Activated naive CD4-positive, alpha-beta T cell (primary cell): ENCODE measurements at places on chromosomes 5 and 9.

GRCh38 chr5:119161430-119161829, 90.5 kb downstream of the DMXL1 start:
- DNase-seq = no peak

DNA sequence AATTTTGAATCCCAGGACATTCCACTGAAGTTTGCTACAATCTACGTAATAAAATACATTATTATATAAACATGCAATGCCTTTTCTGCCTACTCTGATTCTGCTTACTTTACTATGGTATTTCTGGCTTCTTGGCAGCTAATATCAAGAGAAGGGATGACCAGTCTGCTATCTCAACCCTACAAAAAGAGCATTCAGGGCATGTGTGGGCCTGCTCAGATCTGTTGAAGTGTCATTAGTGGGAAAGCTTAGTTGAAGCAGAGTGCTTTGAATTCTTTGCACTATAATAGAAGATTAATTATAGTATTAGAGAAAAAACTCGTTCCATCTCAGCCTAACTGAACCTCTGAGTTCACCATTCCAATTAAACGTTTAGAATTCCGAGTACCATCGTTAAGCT, 339.5 kb upstream of the ISL1 start:
- DNase-seq = no peak

DNA sequence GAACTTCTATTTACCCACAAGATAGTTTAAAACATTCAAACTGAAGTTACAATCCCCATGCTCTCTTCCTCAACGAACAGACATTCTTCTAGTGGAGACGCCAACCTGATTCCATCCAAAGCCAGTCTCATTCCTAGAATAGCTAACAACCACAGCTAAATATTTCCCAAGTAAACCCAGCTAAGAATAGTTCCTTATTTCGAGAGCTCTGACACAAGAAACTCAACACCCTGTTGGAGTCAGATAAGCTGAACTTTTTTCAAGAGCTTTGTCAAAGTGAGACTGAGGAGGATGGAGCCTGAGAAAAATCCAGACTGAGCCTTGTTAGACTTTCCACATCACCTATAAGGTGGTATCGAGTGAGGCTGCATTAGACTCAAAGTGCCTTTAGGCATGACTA, 56.7 kb upstream of the RPS23 start:
- no peak for DNase-seq

DNA sequence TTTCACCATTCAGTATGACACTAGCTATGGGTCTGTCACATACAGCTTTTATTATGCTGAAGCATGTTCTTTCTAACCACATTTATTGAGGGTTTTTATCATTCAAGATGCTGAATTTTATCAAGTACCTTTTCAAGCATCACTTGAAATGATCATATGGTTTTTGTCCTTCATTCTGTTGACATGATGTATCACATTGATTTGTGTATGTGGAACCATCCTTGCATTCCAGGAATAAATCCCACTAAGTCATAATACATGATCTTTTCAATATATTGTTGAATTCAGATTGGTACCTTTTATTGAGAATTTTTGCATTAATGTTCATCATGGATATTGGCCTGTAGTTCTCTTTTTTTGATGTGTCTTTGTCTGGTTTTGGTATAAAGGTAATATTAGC, 317.4 kb downstream of the NNT start:
- no peak for DNase-seq

DNA sequence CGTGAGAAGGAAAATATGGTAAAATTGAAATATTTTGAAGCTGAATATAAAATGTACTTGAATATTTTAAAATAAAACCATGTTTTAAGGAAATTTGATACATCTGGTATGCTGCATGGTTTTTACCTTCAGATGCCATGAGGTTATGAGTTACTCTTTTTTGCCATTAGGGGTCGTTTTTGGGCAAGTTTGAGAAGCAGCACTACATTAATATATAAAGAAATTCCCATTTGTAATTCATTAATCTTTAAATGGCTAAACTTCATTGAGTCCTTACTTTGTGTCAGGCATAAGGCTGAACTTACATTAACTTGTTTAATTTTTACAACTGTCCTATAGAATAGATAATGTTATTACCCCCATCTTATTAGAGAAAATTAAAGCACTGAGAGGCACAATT, 152.3 kb downstream of the KDM4C start:
- DNase-seq = no peak

DNA sequence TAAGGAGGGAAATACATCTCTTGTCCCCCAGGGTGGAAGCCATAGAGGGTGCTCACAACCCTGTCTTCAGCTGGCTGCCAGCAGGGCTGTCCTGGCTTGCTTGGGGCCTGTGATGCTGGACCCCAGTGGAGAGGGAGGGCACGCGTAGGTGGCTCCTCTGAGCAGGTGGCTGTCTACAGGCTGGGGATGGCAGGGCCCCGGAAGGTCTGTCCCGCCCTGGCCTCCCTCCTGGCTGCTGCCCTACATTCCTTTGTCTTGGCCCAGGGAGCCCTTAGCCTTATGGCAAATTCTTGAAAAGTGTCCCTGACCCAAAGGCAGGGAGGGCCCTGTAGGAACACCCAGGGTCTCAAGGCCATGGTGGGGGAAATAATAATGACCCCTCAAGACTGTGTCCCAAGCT, 224.4 kb downstream of the HSPA4 start:
- DNase-seq = no peak

DNA sequence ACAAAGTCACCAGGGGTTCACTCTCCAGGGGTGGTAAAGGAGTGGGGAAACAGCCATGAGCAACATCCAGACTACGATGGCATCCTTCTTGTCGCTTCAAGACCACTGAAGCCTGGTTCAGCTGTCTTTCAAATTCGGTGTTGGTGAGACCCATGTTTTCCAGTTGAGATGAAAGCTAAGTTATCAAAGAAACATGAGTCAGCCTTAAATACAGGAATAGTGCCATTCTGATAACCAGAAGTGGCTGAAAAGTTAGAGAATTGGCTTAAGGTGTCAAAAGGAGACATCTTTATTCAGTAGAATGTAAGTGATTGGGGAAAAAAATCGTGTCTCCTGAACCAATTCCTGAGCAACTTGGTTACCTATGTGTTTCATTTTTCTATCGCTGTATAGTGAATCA, 7.0 kb upstream of the CARD19 start:
- no peak for DNase-seq

DNA sequence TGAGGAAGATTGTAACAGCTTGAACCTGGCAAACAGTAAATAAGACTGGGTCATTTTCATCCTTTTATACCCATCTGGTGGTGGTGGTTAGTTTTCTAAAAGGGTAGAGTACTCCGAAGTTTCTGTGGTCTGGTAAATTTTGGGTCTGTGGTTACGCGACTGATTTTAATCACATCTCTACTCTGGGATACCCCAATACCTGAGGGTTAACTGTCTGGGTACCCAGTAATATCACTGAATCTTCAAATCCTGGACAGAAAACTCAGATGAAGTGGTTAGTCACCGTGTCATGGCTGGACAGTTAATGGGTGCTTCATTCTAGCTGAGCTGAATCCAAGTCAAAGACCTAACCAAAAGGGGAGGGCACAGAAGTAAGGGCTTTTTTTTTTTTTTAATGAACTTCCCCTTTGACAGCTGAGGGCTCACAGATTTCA, 474.2 kb downstream of the GADD45G start:
- no peak for DNase-seq

DNA sequence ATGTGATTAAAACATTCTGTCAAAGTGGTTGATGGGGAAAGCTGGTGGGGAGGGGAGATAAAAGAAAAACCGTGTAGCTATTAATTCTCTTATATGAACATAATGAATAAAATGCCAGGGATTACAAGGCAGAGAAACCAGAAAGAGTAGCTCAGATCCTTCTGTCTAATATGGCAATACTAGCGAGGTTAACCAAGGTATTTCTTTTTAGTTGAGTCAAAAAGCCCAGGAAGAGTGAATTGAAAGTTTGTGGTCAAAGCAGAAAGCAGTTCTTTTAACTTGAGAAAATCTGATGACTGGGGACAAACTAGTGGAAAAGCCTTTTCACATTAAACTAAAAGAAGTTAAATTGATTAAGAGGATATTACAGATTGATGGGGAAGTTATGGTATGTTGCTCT, 76.0 kb downstream of the ERBIN start:
- DNase-seq = no peak

GRCh38 chr9:9819886-9820285, 792.9 kb downstream of the PTPRD start:
- DNase-seq = no peak

DNA sequence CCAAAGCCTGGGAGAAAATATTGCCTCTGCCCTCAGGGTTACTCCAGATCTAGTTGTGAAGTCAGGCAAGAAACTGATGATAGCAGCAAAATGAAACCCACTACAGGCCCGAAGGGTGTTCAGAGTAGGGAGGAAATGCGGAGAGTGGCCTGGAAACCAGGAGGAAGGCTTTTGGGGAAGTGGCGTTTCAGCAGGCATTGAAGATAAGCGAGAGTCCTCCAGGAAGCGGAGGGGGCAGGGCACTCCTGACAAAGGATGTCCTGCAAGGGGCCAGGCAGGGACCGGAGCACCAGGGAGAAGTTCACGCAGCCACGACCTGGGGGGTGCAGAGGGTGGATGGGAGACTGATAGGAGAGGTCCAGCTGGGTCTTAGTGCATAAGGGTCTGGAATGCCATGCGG, 7.8 kb upstream of the FOXI1 start:
- DNase-seq = no peak

DNA sequence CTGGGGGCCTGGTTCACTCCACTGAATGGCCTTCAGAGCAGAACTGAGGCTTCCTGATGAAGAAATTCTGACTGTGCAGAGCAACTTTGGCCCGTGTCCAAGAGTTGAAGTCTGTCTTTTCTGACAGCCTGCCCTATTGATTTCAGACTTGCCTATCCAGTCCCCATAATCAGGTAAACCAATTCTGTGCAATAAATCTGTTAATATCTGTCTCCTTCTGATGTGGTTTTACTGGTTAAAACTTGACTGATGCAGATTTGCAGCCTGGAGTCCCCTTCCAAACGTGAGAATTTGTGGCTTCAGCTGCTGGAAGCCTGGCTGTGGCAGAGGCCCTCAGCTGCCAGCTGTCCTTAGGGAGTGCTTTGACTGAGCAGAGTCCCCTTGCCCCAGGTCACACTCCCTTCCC, 283.9 kb upstream of the ANKRD55 start:
- DNase-seq = no peak

- DNase-seq = no peak
Observed at GRCh38 chr9:16180091-16180490, 627.2 kb downstream of the CCDC171 start.

GRCh38 chr5:133639850-133640528, 27.6 kb upstream of the FSTL4 start:
- DNase-seq = no peak

DNA sequence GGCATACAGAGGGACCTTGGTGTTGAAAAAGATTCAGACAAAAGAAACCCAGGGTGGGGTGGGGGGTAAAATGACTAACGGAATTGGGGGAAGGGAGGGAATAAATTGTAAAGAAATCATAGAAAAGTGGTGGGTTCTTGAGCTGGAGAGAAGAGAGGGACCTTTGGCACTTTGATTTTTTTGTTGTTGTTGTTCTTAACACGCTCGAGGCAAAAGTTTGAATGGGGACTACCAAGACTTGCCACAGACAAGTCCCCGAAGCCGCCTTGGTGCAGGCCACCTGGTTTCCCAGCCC, 616 bp downstream of the VCAN start:
- no peak for DNase-seq

GRCh38 chr5:19777363-19777762, 210.6 kb downstream of the CDH18 start:
- DNase-seq = no peak

GRCh38 chr5:115379622-115380344, 83.3 kb upstream of the CCDC112 start:
- no peak for DNase-seq

DNA sequence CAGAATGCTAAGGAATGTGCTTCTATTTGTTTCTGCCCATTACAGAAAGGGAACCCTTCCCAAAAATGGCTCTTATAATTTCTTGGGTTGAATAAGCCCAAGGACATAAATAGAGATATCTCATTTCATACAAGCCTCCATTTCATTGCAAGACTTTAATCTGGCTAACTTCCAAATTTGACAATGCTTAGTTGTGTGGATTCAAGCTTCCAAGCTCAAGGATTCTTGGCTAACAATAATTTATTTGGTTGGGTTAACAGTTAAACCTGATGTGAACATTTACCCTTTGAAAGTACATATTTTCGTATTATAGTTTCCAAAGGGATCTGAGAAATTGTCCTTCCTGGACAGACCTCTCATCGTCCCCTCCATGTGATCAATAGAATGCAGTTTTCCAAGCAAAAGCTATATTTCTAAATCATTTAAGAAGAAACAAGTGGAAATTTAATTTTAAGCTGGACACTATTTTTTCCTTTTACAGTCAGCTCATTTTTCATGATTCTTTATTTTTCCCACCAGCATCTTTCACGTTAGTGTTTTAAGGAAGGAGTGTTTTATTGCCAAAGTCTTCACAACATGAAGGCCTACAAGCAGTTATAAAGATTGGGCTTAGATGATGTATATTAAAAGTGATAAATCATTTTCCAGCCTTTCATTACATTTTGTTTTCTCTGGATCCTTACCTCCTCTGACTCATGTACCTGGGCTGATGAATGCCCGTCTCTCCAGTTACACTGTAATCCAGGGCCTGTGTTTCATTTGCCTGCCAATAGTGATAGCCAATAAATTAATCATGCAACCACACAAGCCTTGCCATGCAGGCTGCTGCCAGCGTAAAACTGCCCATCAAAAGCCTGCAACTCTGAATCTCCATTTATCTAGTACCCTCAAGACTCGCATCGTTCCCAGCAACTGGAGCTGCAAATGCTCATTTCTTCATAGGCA, 176.7 kb downstream of the NTRK2 start:
- no peak for DNase-seq

GRCh38 chr5:74124826-74125225, 498.8 kb downstream of the ARHGEF28 start:
- DNase-seq = no peak

- DNase-seq = no peak
Observed at GRCh38 chr9:125997196-125997823, 250.1 kb downstream of the PBX3 start.

DNA sequence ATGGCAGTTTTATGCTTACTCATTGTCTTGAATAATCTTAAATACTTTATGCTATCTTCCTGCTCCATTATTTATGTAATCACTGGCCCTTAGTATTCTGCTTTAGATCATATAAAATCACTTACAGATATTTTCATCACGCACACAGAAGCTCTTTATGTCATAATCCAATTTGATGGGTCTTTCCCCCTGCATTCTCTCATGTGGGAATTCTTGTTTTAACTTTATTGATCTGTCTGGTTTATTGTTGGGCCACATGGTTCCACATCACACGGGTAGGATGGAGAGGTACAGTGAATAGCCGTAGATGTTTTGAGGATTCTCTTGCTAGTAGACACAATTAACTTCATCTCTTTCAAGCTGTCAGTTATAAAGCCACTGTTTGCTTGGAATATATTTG, 27.0 kb downstream of the PLPPR1 start:
- DNase-seq = no peak
